GM06990 (cell line): ENCODE measurements at places on chromosomes 2 and 18.

- no peak for DNase-seq
Observed at GRCh38 chr2:103959174-103960128, 894.5 kb upstream of the POU3F3 start.

DNA sequence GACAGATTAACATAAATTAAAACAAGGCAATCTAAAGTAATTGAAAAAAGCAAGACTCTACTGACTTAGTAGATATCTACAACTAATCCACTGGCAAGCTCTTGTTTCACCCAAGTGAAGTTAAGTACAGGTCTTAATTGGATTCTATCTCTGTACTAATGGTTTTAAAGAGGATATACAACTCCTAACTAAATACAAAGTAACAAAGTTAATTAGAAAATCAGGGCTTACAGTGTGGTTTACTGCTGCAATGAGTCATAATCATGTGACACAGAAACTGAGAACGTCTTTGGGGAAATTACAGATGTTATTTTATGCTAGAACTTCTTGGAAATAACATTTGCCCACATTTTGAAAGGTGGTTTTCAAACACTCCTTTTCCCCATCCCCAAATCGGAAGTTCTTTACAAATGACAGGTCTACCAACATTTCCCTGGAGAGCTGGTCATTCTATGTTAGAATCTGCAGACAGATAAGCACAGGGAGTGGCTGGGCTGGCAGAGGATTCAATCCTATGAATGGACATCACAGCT lies 245.3 kb downstream of the STK39 start:
- DNase-seq, result no peak

DNA sequence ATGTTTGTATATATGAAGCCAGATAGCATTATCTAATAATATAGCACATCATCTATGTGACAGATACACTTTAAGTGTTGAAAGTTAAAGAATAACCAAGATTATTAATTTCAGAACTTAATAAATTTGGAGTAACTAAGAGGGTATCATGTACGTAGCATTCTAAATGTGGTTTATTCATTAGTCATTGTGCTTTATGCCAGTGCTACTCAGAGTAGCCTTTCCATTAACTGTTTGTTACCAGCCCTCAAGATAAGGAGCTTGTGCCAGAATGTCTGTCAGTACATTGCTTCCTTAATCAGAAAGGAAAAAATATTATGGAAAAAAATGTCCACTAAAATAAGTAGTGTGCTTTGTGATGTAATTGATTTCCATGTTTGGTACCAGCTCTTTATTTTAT lies 94.9 kb upstream of the TWSG1 start:
- DNase-seq, result no peak

DNA sequence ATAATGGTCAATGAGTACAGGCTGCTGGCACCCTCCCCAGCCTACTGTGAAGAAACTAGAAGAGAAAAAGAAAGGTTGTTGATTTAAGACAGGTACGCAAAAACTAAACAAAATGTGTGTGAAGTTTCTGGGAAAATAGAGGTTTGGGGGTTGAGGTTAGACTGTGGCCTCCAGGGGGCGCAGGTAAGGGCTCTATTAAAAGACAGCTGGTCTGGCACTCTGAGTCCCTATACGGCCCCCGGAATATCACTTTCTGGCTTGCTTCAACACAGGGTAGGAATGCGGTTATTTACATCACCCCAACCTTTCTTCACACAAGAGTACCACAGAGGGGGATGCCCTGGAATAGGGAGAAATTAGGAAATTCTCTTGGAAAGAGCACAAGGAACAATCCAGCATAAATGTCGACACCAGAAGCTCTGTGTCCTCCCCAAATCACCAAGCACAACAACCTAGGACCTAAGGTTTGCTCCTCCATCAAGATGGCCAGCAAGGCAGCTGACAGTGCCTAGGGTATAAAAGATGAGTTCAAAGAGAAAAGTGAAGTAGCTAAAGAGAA lies 480.8 kb upstream of the KLHL29 start:
- no peak for DNase-seq

DNA sequence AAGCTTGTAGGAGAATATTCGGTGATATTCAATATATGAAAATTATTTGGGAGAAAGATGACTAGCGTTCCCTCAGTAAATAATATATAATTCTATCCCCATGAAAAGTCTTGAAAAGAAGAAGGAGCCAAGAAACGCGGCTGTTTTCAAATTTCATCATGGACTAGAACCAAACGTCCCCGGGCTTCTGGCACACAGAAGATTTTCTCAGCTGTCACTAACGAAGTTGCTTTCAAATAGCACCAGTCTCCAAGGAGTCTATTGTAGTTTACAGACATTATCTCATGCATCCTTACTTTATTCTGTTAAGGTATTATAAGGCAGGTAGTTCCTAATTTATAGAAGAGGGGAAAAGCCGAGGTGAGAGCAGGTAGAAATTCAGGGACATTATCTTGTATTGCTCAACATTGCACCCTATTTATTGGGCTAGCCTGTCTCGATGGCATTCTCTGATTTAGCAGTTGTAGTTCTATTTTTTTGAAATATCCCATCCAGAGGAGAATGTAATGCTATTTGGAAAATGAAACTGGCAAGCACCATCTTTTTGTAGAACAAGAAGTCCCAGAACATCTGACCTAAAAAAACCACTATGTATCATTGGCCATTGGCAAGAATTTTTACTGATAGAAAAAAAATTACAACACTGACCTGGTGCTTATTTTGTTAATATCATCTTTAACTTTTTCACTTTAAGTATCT lies 198.1 kb upstream of the RASGRP3 start:
- DNase-seq, result no peak
